Tibial nerve (tissue), 4 donors: ENCODE measurements at places on chromosomes 4 and X. TPM values are rescaled to one million over a fixed set of nuclear protein-coding genes. Genes with fewer than 3 reads are reported as not detected.

Gene CLDN34
- total RNA-seq, result not detected

Gene HMX1
- not detected for total RNA-seq

Gene MAGEC3
- total RNA-seq, result not detected

Gene DMP1
- not detected for total RNA-seq

Gene ZNF595
- total RNA-seq, result 36.7 TPM

Gene FAT1
- total RNA-seq, result 85.2 TPM

Gene WAS
- 3.1 TPM for total RNA-seq

Gene SUPT20HL1
- total RNA-seq, result not detected

Gene TLR2
- 25.1 TPM for total RNA-seq

Gene FAM184B
- total RNA-seq, result not detected

Gene CT45A2
- total RNA-seq, result not detected

Gene FRMD7
- total RNA-seq, result not detected
